NCI-H1105 (cell line): ENCODE measurements at places on chromosomes 1 and 21.

GRCh38 chr1:181117648-181118449 is 29.3 kb downstream of the IER5 start:
- DNase-seq, result peak; percentile 26

DNA sequence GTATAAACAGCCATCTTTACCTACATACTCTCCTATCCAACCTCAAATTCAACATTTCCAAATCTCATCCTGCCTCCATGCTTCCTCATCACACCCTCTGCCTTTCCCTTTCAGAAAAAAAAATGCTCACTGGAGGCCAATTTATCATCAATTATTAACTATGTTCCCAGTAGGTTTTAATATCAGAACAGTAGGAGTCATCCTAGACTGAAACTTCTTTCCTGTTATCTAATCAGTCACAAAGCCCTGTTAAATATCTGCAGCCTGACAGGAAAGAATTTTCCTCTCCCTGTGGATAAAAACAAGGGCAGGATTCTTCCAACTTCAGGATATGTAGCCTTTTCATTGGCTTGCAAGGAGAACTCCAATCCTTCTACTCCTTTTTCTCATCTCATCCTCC is 28.4 kb downstream of the EGLN1 start:
- no peak for DNase-seq

DNA sequence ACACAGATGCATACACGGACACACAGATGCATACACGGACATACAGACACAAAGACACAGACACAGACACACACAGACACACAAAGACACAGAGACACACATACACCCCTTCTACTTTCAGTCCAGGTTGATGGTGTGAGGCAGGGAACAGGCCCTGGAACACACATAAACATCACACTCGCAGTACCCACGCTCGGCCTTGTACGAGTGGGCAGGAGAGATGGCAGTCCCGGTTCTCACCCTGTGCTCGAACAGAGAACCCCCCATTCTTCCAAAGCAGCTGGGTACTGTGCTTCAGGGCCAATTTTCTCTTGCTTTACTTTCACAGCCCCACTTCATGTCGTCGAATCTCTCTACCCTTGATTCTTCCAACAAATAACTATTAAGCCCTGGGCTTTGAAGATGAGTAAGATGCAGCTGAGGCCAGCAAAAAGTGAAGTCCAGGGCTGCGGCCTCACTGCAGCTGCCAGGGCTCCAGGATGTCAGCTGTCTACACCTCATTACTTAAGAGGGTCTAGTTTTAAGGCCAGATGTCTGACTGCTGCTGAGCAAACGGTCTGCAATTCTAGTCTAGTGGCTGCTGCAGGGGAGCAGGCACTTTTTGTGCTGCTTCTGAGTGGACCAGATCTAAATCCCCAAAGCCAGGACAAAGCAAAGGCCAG is 90.1 kb downstream of the PGBD5 start:
- DNase-seq, result no peak

- DNase-seq, result peak; percentile 97
These were observed 51.6 kb downstream of the PLPP3 start for GRCh38 chr1:56527548-56528302.

DNA sequence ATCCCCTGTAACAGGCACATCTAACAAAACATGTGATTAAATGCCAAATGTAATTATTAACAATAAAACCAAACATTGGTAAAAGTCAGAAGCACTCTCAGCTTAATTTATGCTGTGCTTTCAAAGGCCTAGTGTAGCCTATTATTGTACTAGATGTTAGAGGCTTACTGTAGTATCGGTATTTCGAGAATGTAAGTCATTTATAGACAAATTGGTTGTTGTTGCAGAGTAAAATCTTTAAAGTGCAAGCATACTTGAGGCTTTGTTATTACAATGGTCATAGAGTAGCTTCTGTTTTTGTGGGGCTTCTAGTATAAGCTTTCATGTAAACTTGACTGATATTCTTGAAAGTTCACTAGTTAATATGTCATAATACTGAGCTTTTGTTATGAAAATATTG is 965.8 kb downstream of the PLA2G4A start:
- DNase-seq, result no peak

- DNase-seq, result no peak
These were observed 71.6 kb downstream of the PLXNA2 start for GRCh38 chr1:208172423-208173145.

- no peak for DNase-seq
These were observed 876 bp downstream of the DENND2C start for GRCh38 chr1:114668784-114669561.

GRCh38 chr1:166036092-166036491 is 130.7 kb downstream of the FAM78B start:
- no peak for DNase-seq

- DNase-seq, result no peak
These were observed 7.2 kb downstream of the XCL1 start for GRCh38 chr1:168583571-168583970.

DNA sequence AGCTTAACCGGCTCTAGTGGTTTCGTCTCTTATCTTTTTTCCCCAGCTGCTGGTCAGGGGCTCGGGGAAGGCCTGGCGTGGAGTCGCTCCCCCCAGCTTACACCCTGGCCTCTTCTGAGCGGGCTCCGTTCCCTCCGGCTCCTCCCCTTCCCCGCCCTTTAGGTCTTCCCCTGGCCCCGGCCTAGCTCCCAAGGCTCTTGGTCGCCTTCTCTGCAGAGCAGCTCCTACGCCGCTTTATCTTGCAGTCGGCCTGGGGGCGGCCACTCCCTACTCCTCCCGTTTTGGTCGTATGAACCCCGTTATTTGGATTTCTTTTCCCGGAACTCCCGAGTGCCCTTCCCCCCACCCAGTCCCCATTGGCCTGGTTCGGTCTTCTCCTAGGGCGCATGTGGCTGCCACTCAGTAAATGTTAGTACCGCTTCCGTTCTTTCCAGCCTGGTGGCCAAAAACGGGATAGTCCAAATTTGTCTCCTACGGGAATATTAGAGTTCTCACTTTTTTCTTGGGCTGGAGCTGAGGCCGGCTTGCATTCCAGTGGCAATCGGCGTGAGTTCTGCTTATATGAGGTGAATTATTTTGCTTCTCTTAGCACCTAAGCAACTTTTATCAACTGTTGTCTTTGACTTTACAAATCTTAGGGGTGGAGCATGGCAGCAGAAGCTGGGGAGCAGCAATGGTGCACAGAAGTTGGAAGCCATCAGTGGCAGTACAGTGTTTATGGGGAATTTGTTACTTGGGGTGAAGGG is 467 bp downstream of the THRAP3 start:
- peak; percentile 77 for DNase-seq

DNA sequence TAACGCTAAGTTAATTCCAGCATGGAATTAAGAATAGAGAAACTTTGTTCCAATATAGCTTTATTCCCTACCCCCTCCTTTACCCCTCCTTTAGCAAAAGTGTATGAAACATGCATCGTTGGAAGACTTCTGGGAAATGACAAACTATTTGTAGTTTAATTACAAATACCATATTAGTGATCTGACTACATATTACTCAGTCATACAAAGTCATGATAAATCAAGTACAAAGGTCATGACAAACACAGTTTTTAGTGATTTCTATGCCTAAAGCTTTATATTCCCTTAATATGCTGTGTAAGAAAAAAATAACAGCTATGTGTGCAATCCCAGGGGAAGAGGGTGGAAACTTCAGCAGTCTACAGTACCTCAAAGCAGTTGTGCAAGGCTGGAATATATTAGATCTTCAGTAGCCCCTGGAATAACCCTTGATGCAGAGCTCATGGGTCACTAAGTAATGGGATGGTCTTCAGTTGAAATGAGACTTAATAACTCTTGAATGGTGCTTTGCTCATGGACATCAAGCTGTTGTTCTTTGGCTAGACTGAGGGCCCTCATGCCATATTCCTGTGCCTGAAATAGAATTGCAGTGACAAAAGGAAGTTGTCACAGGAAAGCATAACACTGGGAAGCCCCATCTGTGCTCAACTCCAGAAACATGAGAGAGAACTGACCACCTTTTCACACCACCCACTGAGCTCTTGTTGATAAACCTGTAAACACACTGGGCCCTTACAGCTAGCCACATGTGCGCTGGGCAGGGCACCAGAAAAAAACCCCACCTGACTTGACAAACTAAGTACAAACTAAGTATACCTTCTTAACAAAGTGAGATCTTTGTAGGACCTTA is 25.3 kb downstream of the ZMYND12 start:
- DNase-seq, result no peak

DNA sequence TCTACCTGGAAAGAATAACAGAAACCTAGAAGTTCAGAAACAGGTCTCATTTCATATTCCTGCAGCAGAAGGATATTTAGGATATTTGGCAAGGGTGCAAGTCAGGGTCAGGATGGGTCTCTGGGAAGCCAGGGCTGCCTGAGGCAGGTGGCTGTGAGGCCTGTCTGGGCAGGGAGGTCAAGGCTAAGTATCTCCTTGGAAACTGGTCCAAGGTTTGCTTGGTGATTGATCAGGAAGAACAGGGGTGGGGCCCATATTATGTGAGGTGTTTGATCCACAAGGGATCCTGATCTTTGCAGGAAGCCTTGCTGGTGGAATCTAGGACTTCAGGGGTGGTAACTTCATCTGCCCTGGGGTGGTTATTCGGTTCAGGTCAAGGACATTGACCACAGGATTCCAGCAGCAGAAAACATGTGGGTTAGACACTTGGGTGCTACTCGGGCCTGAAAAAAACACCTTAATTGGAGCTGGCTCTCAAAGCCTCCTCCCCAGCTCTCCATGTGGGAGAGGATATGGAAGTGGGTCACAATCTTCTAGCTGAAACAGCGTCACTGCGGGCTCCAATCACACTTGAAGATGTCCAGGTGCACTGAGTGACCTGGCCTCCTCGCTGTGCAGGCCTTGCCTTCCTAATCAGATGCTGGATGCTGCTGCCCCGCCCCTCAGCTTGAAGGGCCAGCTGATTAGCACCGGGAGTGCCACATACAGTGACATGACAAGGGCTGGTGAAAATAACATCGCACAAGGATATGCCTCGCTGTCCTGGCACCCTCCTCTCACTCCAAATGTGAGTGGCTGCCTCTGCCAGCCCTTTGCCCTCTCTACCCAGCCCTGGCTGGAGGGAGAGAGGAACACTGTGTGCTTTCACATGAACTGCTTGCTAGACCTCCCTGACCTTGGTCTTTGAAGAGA is 8.7 kb downstream of the CTNNBIP1 start:
- DNase-seq, result no peak

DNA sequence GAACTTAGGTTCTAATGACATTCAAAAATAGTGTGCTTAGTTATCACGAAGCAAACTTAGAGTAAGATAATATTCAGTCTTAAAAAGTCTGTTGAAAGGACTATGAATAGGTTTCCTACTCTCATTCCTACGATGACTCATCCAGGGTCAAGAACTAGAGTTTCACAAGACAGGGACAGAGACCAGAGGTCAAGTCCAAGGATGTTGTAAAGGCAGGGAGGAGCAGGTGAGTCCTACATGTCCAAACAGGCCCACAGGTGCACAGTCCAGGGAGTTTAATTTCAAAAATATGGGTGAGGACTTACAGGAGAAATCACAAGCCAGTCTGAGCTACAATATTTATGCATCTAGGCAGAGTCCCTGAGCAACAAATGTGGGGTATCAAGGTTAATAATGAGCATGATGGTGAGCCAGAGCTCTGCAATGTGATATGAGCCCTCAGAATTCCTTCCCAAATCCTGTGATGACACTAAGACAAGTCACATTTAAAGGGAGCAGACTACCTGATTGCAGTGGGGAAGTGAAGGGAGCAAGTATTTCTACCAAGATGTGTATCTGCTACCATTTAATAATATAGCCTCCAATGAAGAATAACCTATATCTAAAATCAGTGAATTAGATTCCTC is 100.0 kb upstream of the NRIP1 start:
- no peak for DNase-seq

DNA sequence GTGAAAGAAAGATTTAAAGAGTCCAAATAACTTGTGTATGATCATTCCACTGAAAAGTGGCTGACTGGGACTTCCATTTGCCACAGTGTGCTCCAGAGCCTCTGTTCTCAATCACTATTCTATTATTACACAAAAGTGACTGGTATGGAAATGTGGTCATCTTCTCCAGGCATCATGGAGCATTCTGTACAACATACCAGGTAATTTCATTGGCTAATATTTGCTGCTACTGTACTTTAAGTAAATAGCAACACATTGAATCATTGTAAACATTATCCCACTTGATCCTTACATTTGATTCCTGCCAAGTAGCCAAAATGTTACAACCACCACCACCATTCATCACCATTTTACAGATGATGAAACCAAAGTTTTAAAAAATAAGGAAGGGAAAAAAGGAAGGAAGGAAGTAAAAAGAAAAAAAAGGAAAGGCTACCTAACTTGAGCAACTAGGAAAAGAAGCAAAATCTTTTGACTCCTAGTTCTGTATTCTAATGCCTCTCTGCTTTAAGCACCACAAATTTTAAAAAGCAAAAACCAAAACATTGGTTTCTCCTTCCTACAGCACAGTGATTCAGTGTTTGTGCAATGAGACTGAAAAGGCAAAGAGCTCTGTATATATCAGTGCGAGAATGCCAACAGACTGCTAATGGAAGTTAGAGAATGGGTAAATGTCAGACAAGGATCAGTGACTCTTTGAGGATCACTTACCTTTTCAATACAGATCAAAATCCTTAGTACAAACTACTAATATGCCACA is 361.4 kb upstream of the PTBP2 start:
- DNase-seq, result no peak

DNA sequence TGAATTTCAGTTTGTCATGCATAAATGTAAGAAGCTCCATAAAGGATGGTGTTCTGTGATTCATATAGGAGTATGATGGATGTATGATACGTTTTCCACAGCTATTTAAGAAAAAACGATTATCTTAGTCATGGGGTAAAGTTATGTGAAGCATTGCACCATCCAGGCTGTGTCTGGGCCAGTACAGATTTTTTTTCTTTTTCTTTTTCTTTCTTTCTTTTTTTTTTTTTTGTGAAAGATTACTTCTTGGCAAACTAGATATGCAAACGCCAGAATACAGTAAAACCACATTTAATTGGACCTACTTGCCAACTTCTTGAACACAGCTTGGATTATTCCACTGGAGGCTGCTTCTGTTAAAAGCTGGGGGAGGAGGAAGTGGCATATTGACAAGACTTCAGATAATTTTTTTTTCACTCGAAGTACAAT is 14.9 kb downstream of the ZBTB18 start:
- no peak for DNase-seq
